Naive thymus-derived CD8-positive, alpha-beta T cell (primary cell): ENCODE measurements at places on chromosomes 12 and 14.

GRCh38 chr14:69483765-69484443 is 624 bp upstream of the PLEKHD1 start:
- no peak for DNase-seq

DNA sequence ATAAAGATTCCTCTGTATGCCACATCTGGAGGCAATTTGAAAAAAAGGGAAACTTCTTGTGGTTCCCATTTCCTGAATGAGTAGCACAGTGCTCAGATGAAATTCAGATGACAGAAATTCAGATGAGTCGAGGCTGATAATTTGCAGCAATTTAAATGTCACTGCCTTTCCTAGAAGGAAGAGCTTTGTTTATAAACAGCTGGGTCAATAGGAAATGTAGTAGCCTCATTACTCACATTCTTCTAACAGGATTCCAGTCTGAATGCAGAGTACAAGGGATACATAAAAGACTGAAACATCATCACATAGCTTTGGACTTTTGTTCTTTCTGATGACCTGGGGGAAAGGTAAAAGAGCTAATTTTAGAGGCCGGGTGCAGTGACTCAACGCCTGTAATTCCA is 11.3 kb upstream of the DACT1 start:
- no peak for DNase-seq

DNA sequence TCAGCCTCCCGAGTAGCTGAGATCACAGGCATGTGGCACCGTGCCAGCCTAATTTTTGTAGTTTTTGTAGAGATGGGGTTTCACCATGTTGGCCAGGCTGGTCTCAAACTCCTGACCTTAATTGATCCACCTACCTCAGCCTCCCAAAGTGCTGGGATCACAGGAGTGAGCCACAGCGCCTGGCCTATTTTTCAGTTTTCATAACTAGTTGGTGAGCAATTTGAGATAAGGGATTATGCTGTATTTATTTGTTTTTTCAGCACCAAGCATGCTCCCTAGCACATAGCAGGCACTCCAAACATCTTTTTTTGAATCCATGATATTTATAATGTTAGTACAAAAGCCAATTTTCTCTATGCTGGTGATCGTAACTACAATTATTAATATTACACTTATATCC is 541.2 kb downstream of the SNAPC1 start:
- DNase-seq, result no peak

DNA sequence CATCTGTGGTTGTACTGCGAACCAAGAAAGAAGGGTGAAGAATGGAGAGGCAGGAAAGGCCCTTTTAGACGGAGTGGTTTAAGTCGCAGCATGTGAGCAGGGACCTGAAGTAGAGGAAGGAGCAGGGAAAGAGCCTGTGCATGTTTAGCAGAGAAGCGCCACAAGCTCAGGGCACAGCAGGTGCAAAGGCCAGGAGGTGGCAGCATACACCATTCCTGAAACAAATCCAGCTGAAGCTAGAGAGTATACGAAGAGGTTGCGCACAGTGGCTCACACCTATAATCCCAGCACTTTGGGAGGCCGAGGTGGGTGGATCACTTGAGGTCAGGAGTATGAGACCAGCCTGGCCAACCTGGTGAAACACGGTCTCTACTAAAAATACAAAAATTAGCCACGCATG is 49.9 kb downstream of the HELB start:
- no peak for DNase-seq

- DNase-seq, result no peak
These were observed 182.4 kb upstream of the TBX3 start for GRCh38 chr12:114866331-114866730.

DNA sequence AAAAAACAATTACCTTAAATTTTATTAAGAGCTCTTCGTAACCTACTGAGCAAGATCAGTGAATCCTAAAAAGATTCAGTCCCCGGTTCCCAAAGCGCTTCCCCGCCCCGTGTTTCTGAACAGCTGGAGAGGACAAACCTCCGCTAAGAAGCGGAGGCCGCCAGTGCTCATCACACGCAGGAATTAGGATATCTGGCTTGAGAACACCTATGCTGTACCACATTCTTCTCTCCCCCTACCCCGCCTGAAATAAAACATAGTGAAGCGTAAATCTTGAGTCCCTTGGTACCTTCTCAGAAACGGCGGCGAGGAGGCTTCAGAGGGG is 774 bp upstream of the WDR20 start:
- DNase-seq, result no peak

DNA sequence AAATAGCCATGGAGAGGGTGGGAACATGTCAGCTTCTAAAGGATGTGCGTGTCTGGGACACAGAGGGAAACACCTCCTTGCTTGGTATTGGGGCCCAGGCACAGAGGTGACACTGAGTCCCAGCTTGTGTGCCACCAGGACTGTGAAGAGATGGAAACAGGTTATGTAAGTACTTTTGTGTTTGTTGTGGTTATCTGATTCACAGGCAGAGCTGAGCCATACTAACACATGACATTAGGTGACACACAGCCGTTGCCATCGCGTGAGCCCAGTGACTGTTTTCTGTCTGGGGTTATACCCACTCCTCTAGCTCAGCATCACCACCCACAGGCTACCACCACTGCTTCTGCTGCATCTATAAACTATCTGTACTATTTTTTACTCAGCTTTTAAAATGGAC is 12.1 kb upstream of the FLVCR2 start:
- no peak for DNase-seq

- no peak for DNase-seq
These were observed 16.4 kb downstream of the RNASE2 start for GRCh38 chr14:20971705-20972021.
